ENCODE measurements at places on chromosomes 7 and 10.

DNA sequence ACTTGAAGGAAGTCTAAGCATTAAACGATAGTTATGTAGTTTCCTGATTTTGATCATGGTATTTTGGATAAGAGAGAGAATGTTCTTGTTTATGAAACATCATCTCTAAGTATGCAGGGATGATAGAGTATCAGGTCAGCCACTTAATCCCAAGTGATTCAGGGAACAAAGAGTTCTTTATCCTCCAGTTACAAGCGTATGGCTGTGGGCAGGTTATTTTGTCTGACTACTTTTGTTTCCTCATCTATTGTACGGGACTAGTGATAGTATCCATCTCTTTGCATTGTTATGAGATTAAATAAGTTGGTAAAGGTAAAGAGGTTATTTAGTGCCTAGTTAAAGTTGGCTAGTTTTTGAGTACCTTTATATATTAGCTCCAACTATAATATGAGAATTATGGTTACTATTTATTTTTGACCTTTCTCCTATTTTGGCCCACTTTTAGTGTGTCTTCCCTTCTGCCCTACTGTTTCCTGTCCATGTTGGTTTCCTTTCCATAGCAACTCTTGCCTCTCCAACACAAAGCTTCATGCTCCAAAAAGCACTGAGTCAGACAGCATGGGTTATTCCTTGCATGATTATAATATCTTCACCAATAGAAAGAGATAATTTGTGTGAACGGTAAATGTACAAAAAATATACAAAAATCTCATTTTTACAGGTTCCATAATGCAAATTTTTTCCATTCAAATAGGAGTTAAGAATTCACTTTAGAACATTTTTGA lies 65.4 kb downstream of the SP8 start:
- no peak for DNase-seq

DNA sequence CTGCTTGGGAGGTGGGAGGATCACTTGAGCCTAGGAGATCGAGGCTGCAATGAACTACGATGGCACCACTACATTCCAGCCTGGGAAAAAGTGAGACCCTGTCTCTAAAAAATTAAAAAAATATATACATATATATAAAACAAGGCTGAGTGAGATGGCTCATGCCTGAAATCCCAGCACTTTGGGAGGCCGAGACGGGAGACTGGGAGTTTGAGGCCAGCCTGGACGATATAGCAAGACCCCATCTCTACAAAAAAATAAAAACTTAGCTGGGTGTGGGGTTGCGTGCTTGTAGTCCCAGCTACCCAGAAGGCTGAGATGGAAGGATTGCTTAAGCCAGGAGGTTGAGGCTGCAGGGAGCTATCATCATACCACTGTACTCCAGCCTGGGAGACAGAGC lies 87.6 kb downstream of the CARD11 start:
- DNase-seq = no peak

- DNase-seq = no peak
Observed at GRCh38 chr7:100088095-100088620, 611 bp upstream of the COPS6 start.

GRCh38 chr10:79296431-79296830 lies 50.8 kb upstream of the PPIF start:
- DNase-seq = no peak

DNA sequence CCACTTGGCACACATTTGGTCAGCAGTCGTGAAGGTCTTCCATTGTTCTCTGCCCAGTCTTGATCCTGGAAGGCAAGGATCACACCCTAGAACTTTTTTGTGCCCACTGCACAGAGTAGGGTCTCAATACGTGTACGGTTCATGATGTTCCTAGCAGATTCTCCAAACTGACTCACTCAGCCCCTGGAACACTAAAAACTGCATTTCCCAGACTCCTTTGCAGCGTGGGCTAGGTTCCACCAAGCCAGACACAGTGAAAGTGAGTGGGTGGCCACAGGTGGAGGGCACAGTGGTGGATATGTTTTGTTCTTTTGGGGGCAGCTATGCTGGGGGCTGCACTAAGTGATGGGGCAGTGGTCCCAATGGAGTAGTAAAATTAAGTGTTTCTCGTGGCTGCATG lies 1.5 kb upstream of the LHPP start:
- DNase-seq = no peak

- DNase-seq = no peak
Observed at GRCh38 chr10:99682752-99683151, 23.4 kb downstream of the ENTPD7 start.

- no peak for DNase-seq
Observed at GRCh38 chr10:44636625-44637024, 251.7 kb upstream of the CXCL12 start.

GRCh38 chr10:62528441-62528840 lies 154.3 kb downstream of the ZNF365 start:
- no peak for DNase-seq

DNA sequence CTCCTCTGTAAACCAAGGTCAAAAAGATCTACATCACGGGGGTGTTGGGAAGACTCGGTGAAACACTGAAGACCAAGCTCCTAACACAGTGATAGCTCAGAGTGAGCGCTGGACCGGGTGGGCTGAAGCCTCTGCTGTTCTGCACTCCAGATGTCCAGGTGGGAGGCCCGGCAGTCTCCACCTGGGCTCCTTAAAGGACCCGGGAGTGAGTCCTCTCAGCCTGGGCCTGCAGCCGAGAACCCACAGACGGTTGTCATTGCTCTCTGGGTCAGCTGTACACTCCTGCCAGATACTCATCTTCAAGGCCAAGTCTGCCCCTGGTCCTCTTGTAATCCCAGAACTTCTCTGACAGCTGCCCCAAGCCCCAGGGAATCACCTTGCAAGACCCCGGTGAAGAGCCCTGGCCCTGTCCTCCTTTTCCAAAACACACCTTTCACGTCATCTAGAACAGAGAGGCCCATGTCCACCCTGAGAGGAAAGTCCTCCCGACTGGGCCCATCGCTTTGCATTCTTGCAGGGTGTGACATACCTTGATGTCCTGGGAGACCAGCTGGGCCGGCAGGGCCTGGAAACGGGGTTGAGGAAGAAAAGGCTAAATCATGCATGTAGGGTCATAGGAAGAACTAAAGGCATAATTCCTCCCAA lies 43.7 kb downstream of the COL17A1 start:
- DNase-seq = no peak

DNA sequence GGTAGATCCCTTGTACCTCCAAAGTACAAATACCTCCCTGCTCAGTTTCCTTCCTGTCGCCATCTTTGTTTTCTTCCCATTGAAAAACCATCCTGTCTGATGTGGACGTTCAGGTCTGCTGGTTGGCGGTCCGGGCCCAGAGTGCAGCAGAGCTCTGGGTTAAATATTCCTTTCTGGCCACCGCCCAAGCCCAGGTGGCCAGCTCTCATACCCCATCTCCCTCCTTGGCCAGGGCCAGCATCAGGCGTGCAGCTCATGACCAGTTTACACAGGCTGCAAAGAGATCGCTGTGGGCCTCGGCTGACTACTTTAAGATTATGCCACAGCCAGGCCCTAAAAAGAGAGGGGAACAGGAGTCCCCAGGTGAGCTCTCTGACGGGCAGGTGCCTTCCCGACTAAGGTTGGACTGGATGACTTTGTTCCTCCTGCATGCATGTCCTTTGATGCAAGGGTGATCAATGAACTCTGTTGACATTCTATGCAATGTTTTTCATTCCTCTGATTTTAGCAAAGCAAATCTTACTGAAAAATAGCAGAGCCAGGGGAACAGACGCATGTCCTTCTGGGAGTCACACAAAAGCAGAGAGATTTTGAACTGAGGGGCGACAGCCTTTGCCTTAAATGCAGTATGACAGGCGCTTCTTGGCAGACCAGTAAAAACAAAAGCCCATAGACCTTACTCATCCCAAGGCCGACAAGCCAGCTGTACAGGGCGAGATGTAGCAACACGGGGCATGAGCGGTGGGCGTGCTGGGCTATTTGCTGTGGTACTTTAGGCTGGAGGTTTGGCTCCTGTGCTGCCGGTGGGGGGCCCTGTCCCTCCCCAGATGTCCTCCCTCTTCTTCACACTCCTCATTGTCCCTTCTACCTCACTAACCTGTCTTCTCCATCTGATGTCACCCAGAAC lies 33.3 kb upstream of the SH2B2 start:
- DNase-seq = no peak

GRCh38 chr7:45026984-45027773 lies 27.2 kb downstream of the CCM2 start:
- DNase-seq = no peak

DNA sequence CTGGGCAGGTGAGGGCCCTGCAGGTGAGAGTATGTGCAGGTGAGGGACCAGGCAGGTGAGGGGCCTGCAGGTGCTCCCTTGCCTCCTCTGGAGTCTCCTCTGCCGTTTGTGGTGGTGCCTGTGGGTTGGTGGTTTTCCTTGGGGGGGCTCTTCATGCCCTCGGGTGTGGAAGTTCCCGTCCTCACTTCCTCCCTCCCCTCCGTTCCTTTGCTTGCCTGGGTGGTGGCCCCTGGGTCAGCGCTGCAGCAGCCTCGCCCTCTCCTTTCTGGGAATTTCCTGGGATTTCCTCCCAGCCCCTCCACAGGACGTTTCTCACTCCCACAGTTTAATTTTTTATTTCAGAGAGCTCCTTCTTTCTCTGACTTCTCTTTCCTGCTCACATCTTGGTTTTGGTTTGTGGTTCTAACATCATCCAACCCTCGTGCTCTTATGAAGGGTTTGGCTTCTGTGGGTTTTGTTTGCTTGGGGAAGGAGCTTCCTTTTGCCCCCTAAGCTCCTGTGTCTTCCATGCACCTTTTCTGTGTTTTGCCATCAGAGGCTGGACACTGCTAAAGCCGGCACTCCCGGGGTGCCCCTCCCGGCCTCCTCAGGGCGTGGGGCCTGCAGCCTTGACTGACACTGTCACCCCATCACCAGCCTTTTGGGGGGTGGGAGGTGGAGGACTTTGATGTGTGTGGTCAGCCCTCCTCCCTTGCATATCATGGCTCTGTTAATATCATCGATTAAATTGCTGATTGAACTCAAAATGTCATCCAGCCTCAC lies 29.2 kb upstream of the ADGRA1 start:
- no peak for DNase-seq

- no peak for DNase-seq
Observed at GRCh38 chr10:13417459-13418126, 69.5 kb upstream of the SEPHS1 start.

DNA sequence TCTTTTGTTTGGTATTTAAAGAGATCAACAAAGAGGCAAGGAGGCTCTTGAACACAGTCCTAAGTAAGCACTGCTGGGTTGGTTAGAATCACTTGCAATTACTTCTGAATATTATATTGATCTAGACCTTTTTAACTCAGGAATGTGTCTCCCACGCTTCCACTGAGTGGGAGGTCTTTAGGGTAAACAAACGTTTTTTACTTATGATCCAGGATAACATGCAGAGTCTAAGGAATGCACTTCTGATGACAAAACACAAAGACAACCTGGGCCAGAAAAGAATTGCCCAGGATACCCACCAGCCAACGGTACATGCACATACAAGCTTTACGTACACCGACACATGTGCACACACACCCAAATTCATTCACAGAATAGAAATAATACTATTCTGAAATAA lies 626.9 kb downstream of the PARD3 start:
- no peak for DNase-seq

GRCh38 chr10:19974138-19974537 lies 157.9 kb downstream of the PLXDC2 start:
- DNase-seq = no peak

DNA sequence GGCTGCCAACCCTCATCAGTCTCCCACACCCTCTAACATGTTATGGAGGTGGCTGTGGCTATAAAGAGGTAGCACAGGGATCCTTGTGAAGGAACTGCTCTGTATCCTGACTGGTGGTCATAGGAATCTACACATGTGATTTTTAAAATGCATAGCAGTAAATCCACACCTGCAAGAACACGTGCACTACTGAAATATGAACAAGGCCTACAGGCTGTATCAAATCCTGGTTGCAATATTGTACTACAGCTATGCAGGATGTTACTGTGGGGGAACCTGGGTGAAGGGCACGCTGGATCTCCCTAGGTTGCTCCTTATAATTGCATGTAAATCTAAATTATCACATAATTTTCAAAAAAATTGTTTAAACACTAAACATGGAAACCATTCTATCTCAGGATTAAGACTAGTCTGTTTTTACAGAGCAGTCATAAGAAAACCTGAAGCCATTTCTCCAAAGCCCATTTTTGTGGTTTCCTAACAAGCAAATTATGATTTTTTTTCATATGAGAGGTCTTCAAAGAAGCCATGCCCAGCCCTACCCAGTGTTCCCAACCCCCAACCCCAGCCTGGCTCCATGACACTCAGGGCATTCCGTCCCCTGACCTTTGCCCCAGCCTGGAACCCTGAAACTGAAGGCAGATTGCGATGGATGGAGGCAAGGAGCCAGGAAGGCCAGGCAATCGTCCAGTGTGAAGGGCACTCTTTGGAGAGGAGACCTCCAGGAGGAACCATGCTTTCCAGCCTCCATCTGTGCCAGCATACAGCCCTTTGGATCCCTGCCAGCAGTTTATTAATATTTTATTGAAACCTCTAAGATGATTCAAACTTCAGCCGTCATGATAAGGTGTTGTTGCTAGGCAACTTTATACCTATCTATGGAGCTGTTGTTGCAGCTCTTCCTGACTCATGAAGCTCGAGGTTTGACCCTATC lies 161.0 kb downstream of the GRID1 start:
- DNase-seq = no peak

- no peak for DNase-seq
Observed at GRCh38 chr7:126768836-126769235, 483.9 kb downstream of the GRM8 start.

DNA sequence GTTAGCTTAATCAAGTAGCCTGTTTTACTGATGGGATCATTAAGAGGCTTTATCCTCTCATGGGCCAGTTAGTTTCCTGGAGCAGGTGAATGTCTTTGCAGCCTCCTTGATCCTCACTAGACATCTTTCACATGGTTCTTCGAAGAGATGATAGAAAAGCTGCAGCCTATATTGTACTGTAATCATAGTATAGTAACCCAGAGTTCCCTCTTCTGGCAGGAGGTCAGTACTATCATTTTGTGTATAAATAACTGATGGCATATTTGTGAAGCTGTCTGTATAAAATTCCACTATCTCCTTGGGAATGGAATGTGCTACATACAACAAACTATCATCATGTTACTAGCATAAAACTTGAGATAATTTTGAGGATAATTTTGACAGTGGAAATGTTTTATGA lies 123.8 kb upstream of the PRPS1L1 start:
- no peak for DNase-seq

- DNase-seq = no peak
Observed at GRCh38 chr7:151808400-151809145, 68.3 kb downstream of the PRKAG2 start.

GRCh38 chr7:16345979-16346958 lies 75.1 kb downstream of the CRPPA start:
- DNase-seq = no peak

DNA sequence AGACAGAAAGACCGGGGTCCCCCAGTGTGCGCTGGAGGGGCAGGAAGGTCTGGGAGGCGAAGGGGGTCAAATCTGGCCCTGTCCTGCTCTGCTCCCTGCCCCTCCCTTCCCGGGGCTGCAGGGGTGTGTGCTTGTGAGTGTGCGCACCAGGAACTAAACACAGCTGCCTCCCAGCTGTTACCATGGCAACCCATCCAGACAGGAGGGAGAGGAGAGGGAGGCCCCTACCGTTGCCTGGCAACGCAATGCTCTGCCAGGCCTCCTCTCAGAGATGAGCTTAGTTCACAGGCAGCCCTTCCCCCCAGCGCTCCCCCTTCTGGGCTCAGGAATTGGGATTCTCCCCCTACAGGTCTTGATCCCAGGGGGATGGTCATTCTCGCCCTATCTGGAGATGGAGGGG lies 6.1 kb downstream of the NYAP1 start:
- DNase-seq = peak; percentile 98

Measured in hippocampal formation (tissue), 2 donors.